ENCODE measurements at places on chromosomes 1 and 21. TPM values are rescaled to one million over a fixed set of nuclear protein-coding genes. Genes with fewer than 3 reads are reported as not detected.

GRCh38 chr1:212608959-212609700 lies 569 bp downstream of the ATF3 start:
- peak; percentile 66 for DNase-seq

Gene THEM5
- total RNA-seq: not detected

Gene MFAP2
- 146 TPM for total RNA-seq

DNA sequence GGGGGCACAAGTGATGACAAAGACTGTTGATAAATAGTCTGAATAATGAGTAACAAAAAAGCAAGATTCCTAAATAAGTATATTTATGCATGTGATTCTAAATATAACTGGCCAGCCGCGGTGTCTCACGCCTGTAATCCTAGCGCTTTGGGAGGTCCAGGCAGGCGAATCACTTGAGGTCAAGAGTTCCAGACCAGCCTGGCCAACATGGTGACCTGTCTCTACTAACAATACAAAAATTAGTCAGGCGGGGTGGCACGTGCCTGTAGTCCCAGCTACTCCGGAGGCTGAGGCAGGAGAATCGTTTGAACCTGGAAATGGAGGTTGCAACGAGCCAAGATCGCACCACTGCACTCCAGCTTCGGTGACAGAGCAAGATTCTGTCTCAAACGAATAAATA lies 161.5 kb downstream of the TOMM20 start:
- DNase-seq: no peak

- DNase-seq: no peak
Observed at GRCh38 chr1:207745839-207746767, 5.8 kb upstream of the CD46 start.

Gene HMCN1
- total RNA-seq: 2.9 TPM

DNA sequence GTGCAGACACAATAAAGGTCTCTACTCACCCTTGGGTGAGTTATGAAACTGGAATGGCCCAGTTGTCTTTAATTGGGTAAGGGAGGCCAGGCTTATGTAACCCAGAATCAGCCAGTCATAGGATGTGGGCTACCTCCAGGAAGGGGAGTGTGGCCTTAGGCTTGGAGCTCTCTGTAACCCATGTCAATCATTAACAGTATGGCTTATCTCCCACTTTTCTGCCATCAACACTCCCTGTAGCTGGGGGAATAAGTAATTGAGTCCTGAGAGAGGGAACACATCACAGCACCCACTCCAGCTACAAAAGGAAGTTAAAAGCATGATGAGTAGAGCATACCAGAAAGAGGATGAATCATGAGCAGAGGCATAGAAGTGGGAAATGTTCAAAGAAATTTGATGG lies 327.0 kb upstream of the DUSP10 start:
- no peak for DNase-seq

DNA sequence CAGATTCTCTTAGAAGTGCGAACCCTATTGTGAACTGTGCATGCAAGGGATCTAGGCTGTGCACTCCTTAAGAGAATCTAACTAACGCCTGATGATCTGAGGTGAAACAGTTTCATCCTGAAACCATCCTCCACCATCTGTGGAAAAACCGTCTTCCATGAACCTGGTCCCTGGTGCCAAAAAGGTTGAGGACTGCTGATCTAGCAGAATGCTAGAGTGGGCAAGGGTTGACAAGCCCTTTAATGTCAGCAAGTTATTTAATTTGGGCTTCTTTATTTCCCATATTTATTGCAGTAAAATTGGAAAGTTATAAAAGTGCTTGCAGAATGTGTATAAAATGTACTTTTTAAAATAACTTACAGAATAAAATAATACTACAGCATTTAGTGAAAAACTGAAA lies 26.4 kb downstream of the ALG14 start:
- no peak for DNase-seq

GRCh38 chr1:206716159-206716869 lies 31.6 kb downstream of the MAPKAPK2 start:
- DNase-seq: no peak

Gene MAP3K6
- 7.0 TPM for total RNA-seq

Gene PEX11B
- 11.2 TPM for total RNA-seq

Gene ADARB1
- total RNA-seq: 14.1 TPM

DNA sequence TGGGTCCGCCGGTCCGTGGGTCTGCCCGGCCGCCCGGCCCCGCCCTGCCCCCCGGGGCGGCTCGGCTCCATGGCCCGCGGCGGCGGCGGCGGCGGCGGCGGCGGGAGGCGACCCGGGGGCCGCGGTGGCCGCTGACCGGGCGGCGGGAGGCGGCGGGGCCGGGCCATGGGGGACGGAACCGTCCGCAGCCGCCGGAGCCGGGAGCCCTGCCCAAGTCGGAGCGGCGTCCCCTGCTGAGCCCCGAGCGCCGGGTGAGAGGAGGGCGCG lies 184 bp downstream of the B4GALT2 start:
- DNase-seq: no peak

- no peak for DNase-seq
Observed at GRCh38 chr1:222263791-222264190, 284.1 kb downstream of the HHIPL2 start.

Gene MNDA
- not detected for total RNA-seq

- no peak for DNase-seq
Observed at GRCh38 chr1:221832617-221833016, 90.7 kb upstream of the DUSP10 start.

Gene LMX1A
- not detected for total RNA-seq

DNA sequence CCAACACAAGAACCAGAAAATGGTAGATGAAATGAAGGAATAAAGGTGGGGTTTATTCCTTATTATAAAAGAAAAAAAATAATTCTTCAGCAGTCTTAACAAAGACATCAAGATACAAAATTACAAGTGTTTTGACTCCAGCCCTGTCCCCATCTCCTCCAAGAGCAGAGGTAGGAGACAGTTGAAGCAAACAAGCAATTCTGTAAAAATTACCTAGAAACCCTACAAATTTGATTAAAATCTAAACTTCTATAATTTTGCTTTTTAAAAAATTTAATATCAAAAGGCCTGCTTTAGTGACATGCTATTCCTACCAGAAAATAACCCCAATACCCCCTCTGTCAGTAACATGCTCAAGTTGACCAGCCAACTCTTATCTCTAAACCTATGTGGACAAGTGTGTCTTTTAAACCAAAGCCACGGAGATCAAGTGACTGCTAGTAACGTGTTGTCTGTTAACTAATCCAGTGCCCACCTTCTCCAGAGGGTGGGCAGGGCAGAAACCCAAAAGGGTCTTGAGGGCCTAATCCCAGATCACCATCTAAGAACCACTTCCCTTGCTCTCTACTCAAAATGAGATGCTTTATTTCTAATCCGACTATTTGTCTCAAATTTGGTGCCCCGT lies 8.4 kb downstream of the GLUL start:
- DNase-seq: no peak

GRCh38 chr1:17102232-17102631 lies 17.0 kb downstream of the PADI2 start:
- DNase-seq: no peak

DNA sequence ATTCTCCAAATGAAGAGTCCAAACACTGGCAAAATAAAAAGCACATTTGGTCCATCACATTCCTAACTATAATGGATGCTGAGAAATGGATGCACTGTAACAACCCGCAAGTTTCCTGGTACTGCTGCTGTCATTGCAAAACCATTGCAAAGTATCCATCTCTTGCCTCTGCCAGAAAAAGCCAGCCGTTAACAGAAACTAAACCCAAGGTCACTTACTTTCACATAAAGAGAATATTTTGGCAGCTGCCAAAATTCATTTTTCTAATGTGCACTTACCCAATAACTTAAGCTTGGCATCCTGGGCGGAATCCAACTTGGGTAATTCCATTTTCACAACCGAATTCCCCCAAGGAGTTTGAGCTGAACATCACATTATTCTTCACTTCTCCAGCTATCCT lies 77.0 kb upstream of the LRRC8D start:
- DNase-seq: no peak

Gene SPRR5
- total RNA-seq: not detected

DNA sequence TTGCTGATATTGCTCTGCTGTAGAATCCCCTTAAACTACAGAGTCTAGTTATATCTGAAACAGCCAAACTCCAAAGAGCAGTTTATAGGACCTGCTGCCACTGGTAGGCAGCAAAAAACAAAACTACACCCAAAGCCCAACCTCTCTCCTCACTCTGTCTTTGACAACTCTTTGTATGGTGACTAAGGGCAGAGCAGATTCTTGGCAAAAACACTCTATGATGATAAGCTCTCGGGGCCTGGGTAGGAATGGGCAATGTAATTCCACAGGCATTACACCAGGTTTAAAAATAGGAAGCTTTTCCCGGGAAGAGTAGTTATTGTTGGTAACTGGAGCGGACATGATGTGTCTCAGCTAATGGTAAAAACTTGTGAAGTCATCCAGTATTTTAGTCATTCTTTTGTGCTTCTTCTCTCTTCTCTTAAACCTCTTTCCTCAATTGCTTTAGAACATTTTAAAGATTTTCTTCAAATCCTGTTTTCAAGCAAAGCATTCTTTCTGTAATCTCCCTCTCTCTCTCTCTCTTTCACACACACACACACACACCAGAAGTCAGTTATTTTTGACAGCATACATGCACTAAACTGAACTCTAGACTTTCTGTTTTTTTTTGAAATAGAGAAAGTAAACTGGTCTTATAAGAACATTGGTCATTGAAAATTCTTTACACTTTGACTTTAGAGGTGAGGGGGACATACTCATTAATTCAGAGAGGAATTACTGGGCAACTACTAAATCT lies 193.5 kb downstream of the PAPPA2 start:
- DNase-seq: no peak

Gene OR6N1
- not detected for total RNA-seq

GRCh38 chr1:81758181-81758580 lies 42.6 kb upstream of the ADGRL2 start:
- no peak for DNase-seq

DNA sequence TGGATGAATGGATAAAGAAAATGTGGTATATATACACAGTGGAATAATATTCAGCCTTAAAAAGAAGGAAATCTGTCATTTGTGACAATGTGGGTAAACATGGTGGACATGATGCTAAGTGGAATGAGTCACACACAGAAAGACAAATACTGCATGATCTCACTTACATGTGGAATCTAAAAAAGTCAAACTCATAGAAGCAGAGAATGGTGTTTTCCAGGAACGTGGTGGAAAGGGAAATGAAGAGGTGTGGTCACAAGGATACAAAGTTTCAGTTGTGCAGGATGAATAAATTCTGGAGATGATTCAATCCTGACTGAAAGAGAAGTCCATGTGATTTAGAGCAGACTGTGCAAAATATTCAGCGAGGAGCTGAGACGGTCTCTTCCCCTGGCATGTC lies 56.6 kb downstream of the RYR2 start:
- DNase-seq: no peak

Gene CFHR5
- total RNA-seq: not detected

Gene PLA2G4A
- total RNA-seq: 0.39 TPM

All from H9 (cell line).